ENCODE measurements at places on chromosomes 11 and 22. TPM values are rescaled to one million over a fixed set of nuclear protein-coding genes. Genes with fewer than 3 reads are reported as not detected.

The OR5AP2 gene
- total RNA-seq = not detected

The POU2AF2 gene
- total RNA-seq = 1.0 TPM

The MEN1 gene
- total RNA-seq = 10.8 TPM

The CEND1 gene
- total RNA-seq = 0.19 TPM

The JHY gene
- 1.5 TPM for total RNA-seq

The GRIK4 gene
- 0.19 TPM for total RNA-seq

The LRRC56 gene
- total RNA-seq = 0.47 TPM

The ST13 gene
- 240 TPM for total RNA-seq

DNA sequence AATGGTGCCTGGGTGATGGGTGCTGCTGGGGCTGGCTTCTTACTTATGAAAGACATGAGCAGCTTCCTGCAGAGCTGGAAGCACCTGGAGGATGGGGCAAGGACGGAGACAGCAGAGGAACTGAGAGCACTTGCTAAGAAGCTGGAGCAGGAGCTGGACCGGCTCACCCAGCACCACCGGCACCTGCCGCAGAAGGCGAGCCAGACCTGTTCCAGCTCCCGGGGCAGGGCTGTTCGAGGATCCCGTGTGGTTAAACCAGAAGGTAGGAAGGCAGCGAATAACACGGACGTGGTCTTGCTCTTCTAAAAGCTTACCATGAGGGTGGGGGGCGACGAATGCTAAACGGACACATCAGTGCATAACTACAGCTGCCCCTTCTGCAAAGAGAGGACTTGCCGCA, 9.3 kb downstream of the APOL5 start:
- DNase-seq = no peak
- no peaks in the 10 kb centered on the region for H3K27me3 ChIP-seq
- no peaks in the 10 kb centered on the region for H3K36me3 ChIP-seq
- H3K4me1 ChIP-seq = no peaks in the 10 kb centered on the region
- H3K4me3 ChIP-seq = no peak overlapping the region
- no peak overlapping the region for H3K27ac ChIP-seq

DNA sequence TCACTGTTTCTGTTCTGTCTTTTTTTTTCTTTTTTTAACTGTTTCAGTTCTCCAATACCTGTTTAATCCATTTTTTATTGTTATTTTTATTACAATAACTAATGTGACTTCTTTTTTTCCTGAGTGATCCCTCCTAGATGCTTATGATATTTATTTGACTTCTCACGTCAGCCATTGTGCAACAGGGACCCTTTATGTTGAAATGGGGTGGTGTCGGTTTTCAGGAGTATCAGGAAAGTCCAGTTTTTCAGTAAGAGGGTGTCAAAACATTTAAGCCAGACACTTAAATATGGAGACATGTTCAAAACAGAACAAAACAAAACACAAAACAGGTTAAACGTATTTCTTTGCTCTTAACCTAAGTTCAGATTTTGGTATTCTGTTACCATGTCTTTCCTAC, 418.8 kb downstream of the DYNC2H1 start:
- no peak overlapping the region for H3K4me3 ChIP-seq
- H3K27me3 ChIP-seq = no peaks in the 10 kb centered on the region
- no peaks in the 10 kb centered on the region for H3K4me1 ChIP-seq
- DNase-seq = no peak
- H3K36me3 ChIP-seq = no peaks in the 10 kb centered on the region
- H3K27ac ChIP-seq = no peak overlapping the region

GRCh38 chr11:80733790-80734189, 1293.0 kb upstream of the TENM4 start:
- H3K4me3 ChIP-seq = no peak overlapping the region
- no peak for DNase-seq
- H3K27me3 ChIP-seq = no peaks in the 10 kb centered on the region
- no peak overlapping the region for H3K27ac ChIP-seq

DNA sequence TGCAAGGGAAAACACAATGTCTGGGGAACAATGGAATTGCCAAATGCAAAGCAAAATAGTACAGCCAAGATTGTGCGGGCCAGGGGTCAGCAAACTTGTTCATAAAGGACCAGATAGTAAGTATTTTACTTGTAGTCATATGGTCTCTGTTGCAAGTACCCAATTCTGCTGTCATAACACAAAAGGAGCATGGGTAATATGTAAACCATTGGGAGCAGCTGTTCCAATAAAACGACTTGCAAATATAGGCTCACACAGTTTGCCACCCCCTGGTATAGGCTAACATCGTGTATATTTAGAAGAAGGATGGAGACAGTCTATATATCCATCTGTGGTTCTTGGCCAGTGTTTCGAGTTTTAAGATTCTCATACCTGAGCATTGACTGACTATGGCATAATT, 15.6 kb downstream of the SDHAF2 start:
- H3K4me1 ChIP-seq = peaks cover 3% of the 10 kb centered on the region
- H3K4me3 ChIP-seq = no peak overlapping the region
- peaks cover 72% of the 10 kb centered on the region for H3K36me3 ChIP-seq

GRCh38 chr11:8581300-8581699, 12.7 kb downstream of the STK33 start:
- DNase-seq = no peak
- H3K4me3 ChIP-seq = no peak overlapping the region
- H3K27me3 ChIP-seq = no peaks in the 10 kb centered on the region

DNA sequence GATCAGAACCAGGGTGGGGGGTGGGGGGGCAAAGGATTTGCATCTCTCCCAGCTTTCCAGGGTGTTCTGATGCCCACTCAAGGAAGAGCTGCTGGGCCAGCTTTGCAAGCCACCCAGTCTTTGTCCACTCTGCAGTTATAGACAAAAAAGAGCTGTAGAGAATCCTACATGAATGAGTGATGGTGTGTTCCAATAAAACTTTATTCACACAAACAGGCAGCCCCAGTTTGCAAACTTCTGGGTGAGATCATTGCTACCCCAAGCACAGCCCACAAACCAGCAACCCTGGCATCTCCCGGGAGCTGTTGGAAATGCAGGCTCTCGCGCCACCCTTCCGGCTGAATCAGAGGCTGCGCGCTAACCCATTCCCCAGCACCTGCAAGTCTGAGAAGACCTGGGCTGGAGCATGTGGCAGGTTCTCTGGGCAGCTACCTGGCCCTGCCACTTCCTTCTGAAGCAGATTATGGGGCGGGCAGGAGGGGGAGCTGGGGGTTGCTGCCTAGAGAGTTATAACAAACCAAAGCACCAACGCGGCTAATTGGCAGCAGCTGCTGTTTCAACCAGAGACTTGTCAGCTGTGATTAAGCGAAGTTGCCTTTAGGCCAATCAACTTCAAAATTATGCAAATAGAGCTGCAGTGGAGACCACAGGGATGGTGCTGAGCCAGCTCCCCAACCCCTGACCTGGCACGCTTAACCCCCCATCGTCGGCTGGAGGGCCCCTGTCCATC, 3.8 kb upstream of the SHISAL1 start:
- DNase-seq = no peak
- no peaks in the 10 kb centered on the region for H3K27me3 ChIP-seq
- H3K27ac ChIP-seq = no peak overlapping the region
- no peaks in the 10 kb centered on the region for H3K36me3 ChIP-seq
- no peak overlapping the region for H3K4me3 ChIP-seq
- H3K4me1 ChIP-seq = peaks cover 6% of the 10 kb centered on the region

- H3K27me3 ChIP-seq = no peaks in the 10 kb centered on the region
- no peak for DNase-seq
- no peak overlapping the region for H3K27ac ChIP-seq
- H3K36me3 ChIP-seq = no peaks in the 10 kb centered on the region
- no peak overlapping the region for H3K4me3 ChIP-seq
- no peaks in the 10 kb centered on the region for H3K4me1 ChIP-seq
These were observed 327.1 kb downstream of the FAM181B start for GRCh38 chr11:82406611-82407010.

GRCh38 chr11:45180848-45181192, 34.4 kb downstream of the PRDM11 start:
- H3K4me3 ChIP-seq = peak overlapping the region; percentile 42
- peaks cover 19% of the 10 kb centered on the region for H3K27me3 ChIP-seq
- no peak overlapping the region for H3K27ac ChIP-seq
- no peaks in the 10 kb centered on the region for H3K36me3 ChIP-seq
- H3K4me1 ChIP-seq = peaks cover 4% of the 10 kb centered on the region

DNA sequence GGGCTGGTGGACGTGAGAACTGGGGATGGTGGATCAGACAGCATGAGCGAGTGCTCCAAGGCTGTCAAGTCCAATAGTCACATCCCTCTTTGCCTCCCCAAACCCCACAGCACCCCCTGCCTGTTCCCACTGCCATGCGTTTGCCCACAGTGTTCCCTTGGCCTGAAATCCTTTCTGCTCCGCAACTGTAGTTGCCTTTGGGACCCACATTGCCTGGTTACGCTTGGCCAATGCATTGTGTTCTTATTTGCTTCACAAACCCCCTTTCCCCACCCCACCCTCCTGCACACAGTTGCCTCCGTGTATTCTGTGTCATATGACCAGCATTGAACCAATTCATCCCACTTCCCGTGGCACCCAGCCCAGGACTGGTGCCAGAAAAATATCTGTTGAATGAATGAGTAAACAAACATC, 2.1 kb upstream of the KIAA0930 start:
- peaks cover 24% of the 10 kb centered on the region for H3K4me1 ChIP-seq
- DNase-seq = no peak
- H3K27ac ChIP-seq = no peak overlapping the region
- peaks cover 3% of the 10 kb centered on the region for H3K36me3 ChIP-seq

- peaks cover 18% of the 10 kb centered on the region for H3K36me3 ChIP-seq
- no peak overlapping the region for H3K4me3 ChIP-seq
- no peak for DNase-seq
- no peaks in the 10 kb centered on the region for H3K4me1 ChIP-seq
- no peaks in the 10 kb centered on the region for H3K27me3 ChIP-seq
These were observed 15.5 kb downstream of the TEF start for GRCh38 chr22:41397143-41397811.

GRCh38 chr22:39574779-39575551, 4.4 kb downstream of the CACNA1I start:
- no peak overlapping the region for H3K27ac ChIP-seq
- no peak overlapping the region for H3K4me3 ChIP-seq
- H3K27me3 ChIP-seq = no peaks in the 10 kb centered on the region
- DNase-seq = no peak
- no peaks in the 10 kb centered on the region for H3K36me3 ChIP-seq

DNA sequence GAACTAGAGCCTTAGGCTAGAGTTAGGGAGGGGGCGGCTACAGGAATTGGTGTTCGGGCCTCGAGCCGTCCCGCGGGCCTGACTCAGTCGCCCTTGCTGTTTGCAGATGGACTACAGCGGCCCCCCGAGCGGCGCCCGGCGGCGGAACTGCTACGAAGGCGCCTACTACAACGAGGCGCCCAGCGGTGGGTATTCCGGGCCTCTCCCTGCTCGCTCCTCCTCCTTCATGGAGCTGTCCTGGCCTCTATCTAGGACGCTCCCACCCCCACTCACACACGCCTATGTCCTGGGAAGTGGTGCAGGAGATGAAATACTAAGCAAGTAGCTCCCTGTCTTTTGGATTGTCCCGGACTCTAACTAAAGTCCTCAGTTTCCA, 1.4 kb downstream of the MYOD1 start:
- H3K36me3 ChIP-seq = no peaks in the 10 kb centered on the region
- DNase-seq = no peak
- H3K4me1 ChIP-seq = no peaks in the 10 kb centered on the region
- H3K27me3 ChIP-seq = peaks cover 78% of the 10 kb centered on the region

GRCh38 chr11:123452794-123453193, 22.7 kb downstream of the GRAMD1B start:
- peaks cover 5% of the 10 kb centered on the region for H3K36me3 ChIP-seq
- DNase-seq = no peak
- H3K27me3 ChIP-seq = no peaks in the 10 kb centered on the region
- H3K4me3 ChIP-seq = no peak overlapping the region
- H3K27ac ChIP-seq = no peak overlapping the region

- no peaks in the 10 kb centered on the region for H3K4me1 ChIP-seq
- DNase-seq = no peak
- H3K36me3 ChIP-seq = no peaks in the 10 kb centered on the region
- H3K4me3 ChIP-seq = no peak within 1 kb of the TSS
- no peaks in the 10 kb centered on the region for H3K27me3 ChIP-seq
These were observed 34.0 kb upstream of the OR5P2 start for GRCh38 chr11:7830740-7831139.

GRCh38 chr22:34784056-34784455, 281.9 kb upstream of the ISX start:
- DNase-seq = no peak
- H3K27me3 ChIP-seq = no peaks in the 10 kb centered on the region
- no peak overlapping the region for H3K4me3 ChIP-seq
- no peak overlapping the region for H3K27ac ChIP-seq
- H3K4me1 ChIP-seq = no peaks in the 10 kb centered on the region
- no peaks in the 10 kb centered on the region for H3K36me3 ChIP-seq

DNA sequence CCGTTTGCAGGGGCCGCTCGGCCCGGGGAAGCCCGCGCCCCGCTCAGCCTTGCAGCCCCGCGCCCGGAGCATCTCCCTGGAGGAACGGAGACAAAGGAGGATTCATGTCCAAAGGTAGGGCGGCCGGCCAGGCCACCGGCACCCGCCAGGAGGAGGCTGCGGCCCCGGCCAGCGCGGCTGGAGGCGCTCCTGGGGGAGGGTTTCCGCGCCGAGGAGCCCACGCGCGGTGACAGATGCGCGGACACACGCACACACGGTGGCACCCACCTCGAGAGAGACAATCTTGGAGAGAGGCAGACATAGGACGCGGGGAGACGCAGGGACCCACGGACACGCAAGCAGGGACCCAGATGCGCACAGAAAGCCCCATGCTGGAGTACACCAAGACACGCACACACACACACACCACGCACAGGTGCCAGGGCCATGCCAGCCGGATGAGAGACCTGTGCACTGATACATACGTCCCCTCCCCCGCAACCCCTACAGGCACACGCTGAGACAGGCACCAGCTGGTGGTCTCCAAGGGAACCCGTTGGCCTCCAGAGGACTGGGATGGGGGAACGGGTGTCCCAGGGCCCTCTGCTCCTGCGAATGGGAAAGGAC, 7.8 kb downstream of the SEPTIN3 start:
- H3K36me3 ChIP-seq = no peaks in the 10 kb centered on the region
- peaks cover 5% of the 10 kb centered on the region for H3K4me1 ChIP-seq
- DNase-seq = no peak
- no peak overlapping the region for H3K4me3 ChIP-seq
- no peak overlapping the region for H3K27ac ChIP-seq
- H3K27me3 ChIP-seq = peaks cover 69% of the 10 kb centered on the region

Measured in thymus (tissue), 14 donors.